ENCODE measurements at places on chromosomes 5 and 9.

DNA sequence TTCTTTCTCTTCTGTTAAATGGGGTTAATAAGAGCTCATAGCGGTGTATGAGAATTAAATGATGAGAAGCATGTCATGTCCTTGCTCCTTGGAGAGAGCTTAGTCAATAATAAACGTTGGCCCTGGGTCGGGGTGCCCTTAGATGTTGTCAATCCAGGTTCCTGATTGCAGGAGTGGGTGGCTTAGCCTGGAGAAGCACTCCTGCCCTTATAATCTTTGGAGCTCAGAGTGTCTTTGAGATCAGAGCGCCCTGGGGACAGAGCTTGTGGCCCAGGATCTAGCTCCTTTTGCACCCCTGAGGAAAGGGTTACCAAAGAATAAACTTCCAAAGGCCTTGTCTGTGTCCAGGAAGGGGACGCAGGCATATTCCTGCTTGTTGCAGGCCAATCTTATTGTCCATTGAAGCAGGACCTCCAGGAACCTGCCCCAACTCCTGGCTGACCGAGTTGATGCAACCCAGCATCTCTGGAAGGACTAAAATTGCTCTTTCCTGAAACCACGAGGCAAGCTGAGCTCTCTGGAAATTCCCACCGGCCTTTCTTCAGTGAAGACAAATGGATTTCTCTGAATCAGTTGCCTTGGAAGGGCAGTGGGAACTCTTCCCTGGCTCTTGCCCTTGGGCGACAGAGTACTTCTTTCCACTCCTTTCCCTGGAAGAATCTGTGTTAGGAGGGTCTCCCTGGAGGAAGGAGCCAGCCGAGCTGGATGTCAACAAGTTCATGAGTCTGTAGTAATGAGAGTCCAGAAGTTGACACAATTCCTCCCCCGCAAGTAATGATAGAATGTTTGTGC, 6.4 kb upstream of the AMBP start:
- no peak for DNase-seq

DNA sequence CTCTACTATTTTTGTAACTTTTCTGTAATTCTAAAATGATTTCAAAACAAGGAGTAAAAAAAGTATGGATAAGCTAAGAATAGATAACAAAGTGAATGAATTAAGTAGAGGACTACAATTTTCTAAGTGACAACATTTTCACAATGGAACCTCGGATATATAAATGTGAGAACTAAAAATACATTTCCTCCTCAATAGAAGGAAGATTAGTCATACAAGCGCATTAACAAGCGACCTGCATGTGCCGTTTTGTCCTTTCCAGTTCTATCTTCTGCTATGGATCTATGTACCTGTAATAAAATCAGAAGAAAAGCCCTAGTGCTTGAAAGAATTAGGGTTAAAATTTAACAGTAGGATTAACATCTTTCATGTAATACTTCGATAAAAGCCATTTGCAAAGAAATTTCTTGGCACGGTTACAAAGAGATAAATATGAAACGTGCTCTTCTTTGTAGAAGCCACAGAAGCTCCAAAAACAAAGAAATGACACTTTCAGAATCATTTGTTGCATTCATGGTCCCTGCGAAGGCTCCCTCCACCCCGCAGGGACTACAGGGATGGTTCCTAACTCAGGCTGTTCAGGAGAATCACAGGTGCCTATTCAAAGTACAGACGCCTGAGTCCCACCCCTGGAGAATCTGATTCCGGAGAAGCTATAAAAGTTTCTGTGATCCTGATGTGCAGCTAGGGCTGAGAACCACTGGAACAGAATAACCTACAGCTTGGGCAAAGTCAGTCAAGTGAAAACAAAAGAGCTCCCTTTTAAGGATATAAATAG, 216.6 kb upstream of the EFNA5 start:
- no peak for DNase-seq

DNA sequence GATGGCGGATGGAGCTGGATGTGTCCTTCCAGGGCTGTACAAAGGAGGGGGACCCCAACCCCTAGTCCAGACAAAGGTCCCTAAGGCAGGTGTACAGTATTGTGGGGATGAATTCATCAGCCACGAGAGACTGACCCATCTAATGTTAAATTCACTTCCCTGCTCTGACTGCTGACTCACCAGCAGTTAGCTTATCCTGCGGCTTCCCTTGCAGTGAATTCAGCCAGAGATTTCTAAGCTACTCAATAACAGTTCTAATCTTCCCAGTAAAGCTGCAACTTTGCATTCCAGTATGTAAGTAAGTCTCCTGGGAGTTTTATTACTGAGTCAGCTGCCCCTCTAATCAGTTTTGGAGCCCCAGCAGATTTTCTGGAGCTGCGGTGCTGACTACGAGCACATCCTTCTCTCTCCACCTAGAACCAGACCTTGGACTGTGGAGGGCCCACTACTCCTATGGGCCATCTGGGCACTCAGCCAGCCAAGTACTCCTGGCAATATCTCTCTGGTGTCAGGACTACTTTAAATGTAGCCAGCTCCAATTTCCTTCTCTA, 16.1 kb downstream of the B4GALT1 start:
- DNase-seq, result no peak

- no peak for DNase-seq
These were observed 68.5 kb downstream of the FRMD3 start for GRCh38 chr9:83469722-83470121.

GRCh38 chr5:129379406-129379805, 80.7 kb upstream of the ADAMTS19 start:
- no peak for DNase-seq

GRCh38 chr5:52783226-52783959, 4.3 kb upstream of the ITGA1 start:
- DNase-seq, result no peak

DNA sequence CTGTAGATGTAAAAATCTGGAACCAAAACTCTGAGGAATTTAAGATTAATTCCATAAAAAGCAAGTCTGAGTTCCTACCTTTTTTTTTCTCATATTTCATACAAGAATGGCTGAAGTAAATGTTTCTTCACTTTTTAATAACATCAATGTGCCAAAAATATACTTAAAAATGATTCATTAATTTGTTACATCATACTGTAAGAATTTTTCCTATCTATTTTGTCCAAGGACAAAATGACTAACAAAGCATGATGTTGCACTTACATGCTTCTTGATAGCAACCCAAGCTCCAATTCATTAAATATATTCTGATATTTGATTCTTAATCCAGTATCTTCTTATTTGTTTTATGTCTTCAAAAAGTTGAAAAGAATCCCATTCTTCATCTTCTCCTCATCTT, 988.3 kb downstream of the TLE1 start:
- DNase-seq, result no peak

GRCh38 chr5:31470608-31471007, 61.3 kb downstream of the DROSHA start:
- DNase-seq, result peak; percentile 56
